ENCODE measurements at places on chromosomes 7 and 10.

DNA sequence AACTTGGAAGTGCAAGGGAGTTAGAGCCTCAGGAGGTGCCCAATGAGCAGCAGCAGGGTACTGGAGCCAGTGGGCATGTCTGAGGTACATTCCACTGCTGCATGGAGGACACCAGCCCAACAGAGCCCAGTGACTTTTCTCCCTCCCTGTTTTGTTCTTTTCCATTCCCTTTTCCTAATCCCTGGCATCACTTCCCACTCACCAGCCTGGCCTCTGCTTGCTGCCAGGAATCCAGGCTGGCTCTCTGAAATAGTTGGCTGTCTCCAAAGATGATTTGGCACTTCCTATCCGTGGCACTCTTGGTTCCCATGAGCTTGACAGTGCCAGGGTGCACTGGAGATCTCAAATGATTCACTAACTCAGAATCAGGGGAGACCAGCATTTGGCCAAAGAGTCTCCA lies 97.7 kb upstream of the ZPBP start:
- no peak for DNase-seq

DNA sequence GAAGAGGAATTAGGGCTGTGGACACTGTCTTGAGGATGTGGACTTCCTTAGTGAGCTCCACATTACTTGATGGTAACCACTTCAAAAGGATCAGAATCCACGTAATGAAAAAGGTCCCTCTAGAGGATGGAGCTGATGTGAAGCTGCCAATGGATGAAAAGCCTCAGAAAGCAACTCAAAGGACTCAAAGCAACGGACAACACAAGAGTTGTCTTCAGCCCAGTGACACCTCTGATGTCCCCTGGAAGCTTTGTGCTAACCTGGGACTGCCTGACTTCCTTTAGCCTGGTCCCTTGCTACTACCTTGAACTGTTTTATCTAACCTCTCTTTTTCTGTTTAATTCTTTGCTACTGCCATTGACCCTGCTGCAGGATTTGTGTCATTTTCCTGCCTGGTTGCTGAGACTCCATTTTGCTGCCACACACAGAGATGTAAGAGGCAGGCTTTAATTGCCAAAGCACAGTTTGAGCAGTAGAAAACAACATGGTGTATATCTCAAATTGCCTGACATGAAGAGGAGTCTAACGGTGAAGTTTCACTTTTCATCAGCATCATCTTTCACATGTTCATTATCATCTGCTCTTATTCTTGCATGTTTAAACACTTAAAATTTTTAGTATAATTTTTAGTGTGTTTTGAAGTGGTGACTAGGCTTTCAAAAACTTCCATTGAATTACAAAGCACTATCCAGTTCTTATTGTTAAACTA lies 11.1 kb upstream of the SGCE start:
- DNase-seq = no peak

DNA sequence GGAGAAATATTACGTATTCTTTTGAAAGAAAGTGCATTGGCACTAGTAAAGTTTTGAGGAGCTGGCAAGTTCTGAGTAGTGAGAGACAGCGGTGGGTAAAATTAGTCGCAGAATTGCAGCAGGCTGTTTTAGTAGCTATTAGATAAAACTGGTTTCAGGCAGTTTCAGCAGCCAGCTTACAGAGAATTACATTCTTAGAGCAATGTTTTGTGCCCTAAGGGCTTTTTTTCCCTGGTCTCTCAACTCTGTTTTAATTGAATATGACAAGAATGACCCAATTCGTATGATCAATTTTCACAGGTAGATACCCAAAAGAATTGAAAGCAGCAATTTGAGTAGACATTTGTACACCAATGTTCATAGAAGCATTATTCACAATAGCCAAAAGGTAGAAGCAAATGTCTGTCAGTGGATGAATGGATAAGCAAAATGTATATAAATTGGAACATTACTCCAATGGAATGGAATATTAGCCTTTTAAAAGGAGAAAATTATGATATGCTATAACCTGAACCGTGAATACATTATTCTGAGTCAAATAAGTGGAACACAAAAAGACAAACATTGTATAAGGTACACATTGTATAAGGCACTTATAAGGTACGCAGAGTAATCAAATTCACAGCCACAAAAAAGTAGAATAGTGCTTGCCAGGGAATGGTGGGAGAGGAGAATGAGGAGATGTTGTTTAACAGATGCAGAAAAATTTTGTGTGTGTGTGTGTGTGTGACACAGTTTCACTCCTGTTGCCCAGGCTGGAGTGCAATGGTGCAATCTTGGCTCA lies 5.2 kb upstream of the KBTBD2 start:
- no peak for DNase-seq

DNA sequence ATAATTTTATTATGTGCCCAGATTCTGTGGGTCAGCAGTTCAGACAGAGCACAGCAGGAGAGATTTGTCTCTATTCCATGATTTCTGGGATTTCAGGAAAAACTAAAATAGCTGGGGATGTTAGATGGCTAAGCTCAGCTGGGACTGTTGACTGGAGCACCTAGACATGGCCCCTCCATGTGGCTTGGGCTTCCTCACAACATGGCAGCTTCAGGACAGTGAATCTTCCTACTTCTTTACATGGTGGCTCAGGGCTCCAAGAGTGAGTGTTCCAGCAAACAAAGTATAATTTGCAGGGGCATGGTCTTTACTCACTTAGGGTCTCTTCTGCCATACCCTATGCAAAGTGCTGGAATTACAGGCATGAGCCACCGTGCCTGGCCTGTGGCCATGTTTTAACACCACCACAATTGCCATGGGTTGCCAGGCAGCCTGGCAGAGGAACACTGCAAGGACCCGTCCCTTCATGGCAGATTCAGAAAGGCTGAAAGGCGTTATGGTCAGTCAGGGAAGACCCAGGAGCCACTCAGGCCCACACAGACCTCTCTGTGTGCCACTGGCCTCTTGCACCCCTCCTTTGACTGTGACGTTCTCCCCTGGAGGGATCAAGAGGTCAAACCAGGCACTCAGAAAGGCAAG lies 50.8 kb upstream of the ZMIZ1 start:
- no peak for DNase-seq

DNA sequence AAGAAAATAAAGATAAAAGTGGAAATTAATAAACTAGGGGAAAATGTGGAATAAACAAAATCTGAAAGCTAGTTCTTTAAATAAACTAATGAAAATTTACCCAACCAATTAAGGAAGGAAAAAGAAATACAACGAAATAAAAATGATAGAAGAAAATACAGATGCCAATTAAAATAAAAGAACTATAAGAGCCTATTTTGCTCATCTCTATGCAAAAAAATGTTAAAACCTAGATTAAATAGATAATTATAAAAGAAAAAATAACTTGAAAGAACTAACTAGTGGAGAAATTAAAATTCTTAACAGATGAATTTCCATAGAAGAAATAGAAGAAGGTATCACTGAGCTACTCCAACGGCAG lies 32.7 kb downstream of the PKD1L1 start:
- DNase-seq = no peak

GRCh38 chr10:67697724-67698131 lies 1.7 kb upstream of the CTNNA3 start:
- DNase-seq = peak; percentile 69

DNA sequence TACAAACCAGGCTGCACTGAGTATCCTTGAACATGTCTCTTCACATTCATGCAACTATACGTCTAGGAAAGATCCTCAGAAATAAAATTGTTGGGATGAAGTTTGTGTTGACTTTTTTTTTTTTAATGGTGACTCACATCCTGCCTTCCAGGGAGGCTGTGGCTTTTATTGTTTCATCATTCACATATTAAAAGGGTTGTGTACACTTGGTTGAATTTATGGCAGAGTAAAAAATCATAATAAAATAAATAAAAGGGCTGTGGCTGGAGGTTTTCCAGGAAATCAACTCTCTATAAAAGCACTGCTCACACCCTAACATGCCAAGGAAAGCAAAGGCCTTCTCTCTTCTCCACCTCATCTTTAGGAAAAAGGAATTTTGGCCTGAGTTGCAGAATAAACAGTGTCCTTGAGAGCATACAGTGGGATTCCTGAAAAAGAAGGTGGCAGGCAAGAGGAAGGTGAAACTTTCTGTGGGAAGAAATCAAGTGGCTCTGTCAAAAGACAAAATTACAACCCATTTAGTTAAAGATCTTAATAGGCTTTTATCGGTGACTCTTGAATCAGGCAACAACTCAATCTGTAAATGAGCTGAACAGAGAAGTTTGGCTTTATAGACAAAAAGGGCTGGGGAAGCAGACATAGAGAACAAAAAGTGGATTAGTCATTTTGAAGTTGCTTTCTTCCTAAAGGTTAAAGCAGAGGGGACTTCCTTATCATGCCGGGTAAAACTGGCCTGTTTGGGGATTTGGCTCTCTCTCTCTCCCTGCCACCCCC lies 41.6 kb upstream of the FHIP2A start:
- DNase-seq = no peak

DNA sequence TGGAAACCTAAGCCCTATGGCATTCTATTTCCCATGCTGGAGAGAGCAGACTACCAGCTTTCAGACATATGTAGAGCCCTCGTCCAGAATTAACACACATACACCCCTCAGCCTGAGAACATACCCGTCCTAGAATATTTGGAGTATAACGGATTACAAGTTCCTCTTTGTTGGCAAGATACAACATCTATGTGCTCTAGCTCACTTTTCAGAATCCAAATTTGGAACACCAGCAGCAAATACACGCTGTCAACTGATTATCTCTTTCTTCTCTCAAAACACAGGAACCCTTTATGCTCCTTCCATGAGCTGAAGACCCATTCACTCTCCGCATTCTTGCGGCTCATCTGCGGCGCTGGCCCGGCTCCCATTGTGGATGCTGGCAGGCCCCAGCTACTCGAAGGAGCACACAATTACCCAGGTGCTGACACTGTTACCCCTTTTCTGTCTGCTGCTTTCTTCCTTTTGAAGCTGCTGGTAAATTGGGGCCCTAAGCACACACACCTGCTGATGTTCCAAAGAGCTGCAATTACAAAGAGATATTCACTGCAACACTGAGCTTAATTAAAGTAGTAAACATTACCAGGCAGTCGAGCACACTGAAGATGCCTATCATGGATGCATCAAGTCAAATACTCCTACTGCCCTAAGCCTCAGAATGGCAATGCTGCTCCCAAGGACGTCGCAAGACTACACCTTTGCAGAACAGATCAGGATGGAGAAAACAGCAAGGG lies 70.0 kb downstream of the VOPP1 start:
- no peak for DNase-seq

- no peak for DNase-seq
Observed at GRCh38 chr7:159099711-159100231, 44.9 kb downstream of the VIPR2 start.

DNA sequence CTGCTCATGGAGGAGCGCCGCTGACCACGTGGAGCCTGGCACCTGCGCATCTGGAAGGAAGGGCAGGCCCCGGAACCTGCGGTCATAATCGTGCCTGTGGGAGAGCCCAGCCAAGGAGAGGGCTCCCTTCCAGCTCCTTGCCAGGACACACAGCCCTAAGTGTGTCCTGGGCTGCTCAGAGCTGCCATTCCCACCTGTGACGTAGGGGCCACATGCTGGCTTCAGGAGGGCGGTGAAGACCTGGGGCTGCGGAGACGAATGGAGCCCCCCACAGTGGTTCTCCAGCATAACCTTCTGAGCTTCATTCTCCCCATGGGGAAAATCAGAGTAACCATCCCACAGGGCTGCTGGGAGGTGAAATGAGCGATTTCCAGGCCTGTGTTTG lies 127.6 kb upstream of the CHST15 start:
- no peak for DNase-seq

DNA sequence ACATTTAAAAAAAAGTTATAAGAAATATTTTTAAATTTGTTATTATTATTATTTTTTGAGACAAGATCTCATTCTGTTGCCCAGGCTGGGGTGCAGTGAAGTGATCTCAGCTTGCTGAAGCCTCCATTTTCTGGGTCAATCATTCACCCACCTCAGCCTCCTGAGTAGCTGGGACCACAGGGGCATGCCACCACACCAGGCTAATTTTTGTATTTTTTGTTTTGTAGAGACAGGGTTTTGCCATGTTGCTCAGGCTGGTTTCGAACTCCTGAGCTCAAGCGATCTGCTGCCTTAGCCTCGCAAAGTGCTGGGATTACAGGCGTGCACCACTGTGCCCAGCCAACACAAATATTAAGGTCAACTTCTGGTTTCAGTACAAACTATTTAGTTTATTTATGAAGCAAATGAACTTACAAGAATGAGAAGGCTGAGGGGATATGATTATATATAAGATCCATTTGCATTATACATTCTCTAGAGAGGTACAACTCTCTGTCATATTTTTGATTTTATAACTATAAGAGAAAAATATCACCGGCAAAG lies 45.9 kb upstream of the FAM133B start:
- no peak for DNase-seq

GRCh38 chr7:52961084-52961483 lies 74.3 kb upstream of the POM121L12 start:
- DNase-seq = no peak

GRCh38 chr7:78198756-78199155 lies 400.2 kb downstream of the PHTF2 start:
- DNase-seq = no peak

GRCh38 chr7:27395626-27396025 lies 153.0 kb downstream of the EVX1 start:
- DNase-seq = no peak

DNA sequence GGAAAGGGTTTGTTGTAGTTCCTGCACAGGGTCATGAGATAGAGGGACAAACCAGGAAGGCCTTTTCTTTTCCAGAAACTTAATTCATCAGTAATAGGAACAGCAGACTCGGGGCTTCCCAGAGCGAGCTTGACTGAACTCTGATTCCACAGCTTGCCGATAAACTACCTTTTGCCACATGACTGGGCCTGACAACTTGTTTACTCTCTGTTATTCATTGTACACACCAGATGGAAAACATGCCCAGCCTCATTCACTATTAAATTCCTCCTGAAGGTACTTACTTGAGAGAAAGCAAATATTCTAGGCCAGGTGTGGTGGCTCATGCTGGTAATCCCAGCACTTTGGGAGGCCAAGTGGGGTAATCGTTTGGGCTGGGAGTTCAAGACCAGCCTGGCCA lies 77.1 kb upstream of the FGFR2 start:
- DNase-seq = no peak

DNA sequence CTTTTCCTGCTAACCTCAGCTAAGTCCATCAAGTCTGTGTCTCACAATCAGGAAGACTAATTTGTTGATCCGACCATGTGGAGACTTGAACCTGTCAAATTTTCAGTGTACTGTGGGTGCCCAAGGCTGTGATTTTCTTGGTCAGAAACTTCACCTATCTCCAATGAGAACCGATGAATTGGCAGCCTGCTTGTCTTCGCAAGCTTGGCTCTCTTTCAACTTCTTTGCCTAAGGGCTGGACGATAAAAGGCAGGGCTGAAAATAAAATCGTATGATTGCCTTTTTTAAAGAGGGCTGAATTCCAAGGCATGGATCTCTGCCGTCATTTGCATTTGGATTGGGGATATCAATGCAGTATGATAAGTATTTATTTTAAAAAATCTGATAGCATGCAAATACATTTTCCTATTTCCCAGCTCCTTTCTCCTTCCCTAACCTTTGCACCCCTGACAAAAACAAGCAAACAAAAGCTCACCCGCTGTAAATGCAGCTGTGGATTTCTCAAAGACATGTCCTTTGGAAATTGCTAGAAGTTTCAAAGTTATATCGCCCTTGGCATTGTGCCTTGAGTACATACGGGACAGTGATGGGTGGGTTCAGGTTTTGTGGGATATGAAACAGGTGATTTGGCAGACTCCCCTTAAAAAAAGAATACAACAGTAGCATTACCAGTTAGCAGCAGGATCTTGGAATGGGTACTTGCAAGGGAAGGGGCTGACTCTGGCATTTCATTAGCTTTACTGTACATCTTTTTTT lies 80.6 kb downstream of the NPTX2 start:
- DNase-seq = no peak
